BJ (cell line): ENCODE measurements at places on chromosomes 2 and 18.

GRCh38 chr2:12265646-12266045 lies 451.1 kb upstream of the TRIB2 start:
- DNase-seq: no peak

DNA sequence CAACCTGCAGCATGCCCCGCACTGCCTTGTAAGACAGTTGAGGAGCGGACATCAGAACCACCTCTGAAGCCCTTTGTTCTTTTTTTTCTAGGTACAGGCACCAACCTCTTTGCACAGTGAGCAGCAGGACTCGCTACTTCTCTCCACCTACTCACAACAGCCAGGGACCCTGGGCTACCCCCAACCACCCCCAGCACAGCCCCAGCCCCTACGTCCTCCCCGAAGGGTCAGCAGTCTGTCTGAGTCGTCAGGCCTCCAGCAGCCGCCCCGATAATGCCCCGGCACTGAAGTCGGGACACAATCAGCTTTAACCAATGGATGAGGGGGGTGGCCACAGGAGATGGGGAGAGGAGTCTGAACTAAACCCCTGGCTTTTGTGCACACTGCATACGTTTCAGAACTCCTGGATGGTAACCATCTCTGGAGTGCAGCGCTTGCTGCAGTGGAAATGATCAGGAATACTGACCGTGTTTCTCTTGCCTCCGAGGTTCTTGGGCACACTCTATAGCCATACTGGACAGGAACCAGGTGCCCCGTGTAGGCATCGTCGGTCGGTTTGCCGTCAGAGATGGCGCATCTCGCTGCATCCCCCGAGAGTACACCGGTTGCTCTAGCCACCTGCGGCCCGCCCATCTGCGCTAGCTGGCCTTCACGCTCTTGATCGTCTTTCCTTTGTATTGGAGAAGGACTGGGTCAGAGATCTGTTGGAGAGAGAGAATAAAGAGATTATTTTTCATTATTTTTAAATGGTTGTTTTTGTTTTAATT lies 6.6 kb upstream of the RPL31 start:
- no peak for DNase-seq

DNA sequence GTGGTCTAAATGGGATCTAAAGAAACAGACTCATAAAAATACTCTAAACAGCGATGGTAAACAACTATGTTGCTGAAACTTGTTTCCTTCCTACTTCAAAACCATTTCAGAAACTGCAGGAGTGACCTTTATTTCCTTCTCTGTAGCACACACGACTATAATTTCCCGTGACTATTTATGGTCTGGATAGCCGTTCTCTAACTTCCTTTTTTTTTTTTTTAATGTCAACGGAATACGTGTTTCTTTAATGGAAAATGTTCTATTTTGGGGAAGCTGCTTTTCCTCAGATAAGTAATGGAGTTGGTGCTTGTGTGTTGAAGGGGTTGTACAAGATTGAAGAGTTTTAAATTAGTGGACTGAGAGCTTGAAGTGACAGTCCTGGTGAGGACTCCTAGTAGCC lies 224.1 kb downstream of the PHLPP1 start:
- no peak for DNase-seq

DNA sequence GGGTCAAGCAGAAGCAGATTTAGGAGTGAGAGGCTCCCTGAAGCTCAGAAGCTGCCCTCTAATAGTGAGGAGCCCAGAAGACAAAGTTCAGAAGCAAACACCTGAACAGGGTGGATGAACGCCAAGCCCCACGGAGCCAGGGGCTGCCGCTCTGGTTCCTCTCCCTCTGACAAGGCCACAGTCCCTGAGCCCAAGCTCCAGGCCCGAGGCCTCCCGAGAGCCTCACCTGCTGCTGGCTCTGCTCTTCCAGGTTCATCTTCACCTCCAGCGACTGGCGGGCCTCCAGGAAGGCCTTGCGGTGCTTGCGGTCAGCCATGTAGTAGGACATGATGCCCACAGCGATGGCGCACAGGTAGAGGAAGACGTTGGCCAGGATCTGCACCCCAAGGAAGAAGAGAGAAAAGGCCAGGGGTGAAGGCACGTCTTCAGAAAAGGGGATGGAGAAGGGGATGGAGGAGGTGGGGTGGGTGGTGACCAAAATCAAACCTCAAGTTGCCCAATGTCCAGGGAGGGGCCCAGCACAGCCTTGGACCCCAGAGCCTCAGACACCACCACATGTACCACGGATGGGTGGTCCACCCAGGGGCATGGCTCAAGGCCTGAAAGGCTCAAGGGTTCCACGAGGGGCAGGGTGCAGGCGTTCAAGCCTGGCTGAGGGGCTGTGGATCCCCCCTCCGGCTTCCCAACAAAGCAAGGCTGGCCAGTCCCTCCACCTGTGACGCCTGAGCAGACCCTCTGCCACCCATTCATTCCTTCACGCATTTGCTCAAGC lies 47.5 kb downstream of the ADCY3 start:
- DNase-seq: no peak

DNA sequence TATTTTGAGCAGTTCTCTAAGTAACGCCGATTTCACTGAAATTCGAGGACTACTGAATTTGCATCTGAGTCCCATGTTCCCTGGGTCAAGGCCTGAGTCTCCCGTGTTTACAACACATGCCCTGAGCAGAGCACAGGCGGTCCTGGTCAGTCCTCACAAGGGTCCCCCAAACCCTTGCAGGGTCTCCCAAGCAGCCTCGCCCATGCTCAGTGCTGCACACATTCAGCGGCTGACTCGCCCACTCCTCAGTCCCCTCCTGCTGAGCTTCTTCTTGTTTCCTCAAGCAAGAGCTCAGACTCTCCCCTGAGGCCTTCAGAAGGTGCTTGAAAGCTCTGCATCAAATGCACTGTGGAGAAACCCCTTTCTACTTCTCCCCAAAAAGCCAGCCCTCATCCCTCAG lies 114.6 kb downstream of the INHBB start:
- no peak for DNase-seq
